Activated naive CD8-positive, alpha-beta T cell treated with anti-CD3 and anti-CD28 coated beads for 36 hours (primary cell): ENCODE measurements at places on chromosomes 1 and 21.

DNA sequence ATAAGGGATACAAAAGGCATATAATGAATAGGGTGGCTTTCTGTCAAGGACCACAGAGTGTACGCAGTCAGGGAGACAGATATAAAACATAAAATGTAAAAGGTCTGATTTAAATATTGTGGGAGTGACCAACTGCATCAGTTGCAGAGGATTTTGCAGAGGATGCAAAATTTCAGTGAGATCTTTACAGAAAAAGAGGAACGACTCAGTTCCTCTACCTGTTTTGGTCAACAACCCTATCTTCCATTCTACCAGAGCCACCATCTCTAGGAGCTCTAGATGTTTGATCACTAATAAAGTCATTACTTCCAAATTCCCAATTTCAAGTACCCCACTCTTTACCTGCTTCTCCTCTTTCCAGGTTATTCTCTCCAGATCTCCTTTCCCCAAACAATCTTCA is 16.5 kb downstream of the SOD1 start:
- no peaks in the 10 kb centered on the region for H3K27me3 ChIP-seq
- H3K27ac ChIP-seq: no peak overlapping the region
- DNase-seq: no peak
- peaks cover 14% of the 10 kb centered on the region for H3K36me3 ChIP-seq

GRCh38 chr1:164969253-164969652 is 387.3 kb downstream of the LMX1A start:
- no peaks in the 10 kb centered on the region for H3K4me1 ChIP-seq
- DNase-seq: no peak
- no peak overlapping the region for H3K4me3 ChIP-seq
- no peak overlapping the region for H3K27ac ChIP-seq
- H3K36me3 ChIP-seq: no peaks in the 10 kb centered on the region

DNA sequence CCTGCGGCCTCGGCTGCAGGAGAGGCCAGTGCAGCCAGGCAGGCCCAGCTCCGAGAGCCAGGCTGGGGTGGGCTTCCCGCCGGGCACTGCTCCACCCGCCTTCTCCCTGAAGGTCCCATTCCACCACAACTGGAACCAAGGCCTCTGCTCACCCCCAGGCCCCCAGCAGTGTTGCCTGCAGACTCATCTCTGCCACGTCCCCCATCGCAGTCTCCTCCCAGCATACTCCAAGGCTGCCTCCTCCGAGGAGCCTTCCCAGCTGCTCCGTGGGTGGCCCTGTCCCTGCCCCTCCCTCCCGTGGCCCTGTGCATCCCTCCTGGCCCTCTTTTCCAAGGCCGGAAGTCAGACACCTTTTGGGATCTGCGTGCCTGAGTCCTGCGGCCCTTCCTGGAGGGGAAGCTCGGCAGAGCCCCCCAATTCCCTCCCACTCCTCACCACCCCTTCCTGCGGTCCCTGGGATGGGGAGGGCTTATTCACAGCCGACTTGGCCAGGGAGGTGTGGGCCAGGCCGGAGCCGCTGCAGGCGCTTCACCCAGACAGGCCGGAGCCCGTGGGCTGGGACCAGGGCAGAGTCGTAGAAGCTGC is 47.6 kb downstream of the SLX9 start:
- no peak overlapping the region for H3K27ac ChIP-seq
- H3K4me1 ChIP-seq: no peaks in the 10 kb centered on the region
- H3K27me3 ChIP-seq: no peaks in the 10 kb centered on the region
- DNase-seq: no peak
- H3K4me3 ChIP-seq: no peak overlapping the region

DNA sequence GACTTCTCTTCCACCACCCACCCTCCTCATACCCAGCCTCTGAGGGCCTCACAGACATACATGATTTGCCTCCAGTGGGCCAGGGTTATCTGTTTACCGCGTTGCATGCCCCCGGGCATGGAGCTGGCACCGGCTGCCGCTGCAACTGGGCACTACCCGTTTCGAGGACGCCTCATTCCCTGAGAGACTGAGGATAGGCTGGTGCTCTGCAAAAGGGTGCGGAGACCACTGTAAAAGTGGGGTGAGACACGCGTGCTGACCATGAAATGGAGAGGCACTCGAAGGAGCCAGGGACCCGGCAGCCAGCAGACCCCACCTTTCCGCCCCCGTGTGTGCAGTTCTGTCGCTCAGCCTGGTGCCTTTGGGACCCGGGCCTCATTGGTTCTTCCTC is 20.6 kb downstream of the TP73 start:
- no peak for DNase-seq
- H3K36me3 ChIP-seq: no peaks in the 10 kb centered on the region
- H3K4me1 ChIP-seq: peaks cover 17% of the 10 kb centered on the region

GRCh38 chr1:7886405-7886745 is 33.5 kb upstream of the UTS2 start:
- peaks cover 1% of the 10 kb centered on the region for H3K4me1 ChIP-seq
- no peak overlapping the region for H3K4me3 ChIP-seq
- H3K27me3 ChIP-seq: peaks cover 32% of the 10 kb centered on the region
- no peak for DNase-seq

GRCh38 chr1:227333423-227333822 is 15.1 kb upstream of the CDC42BPA start:
- peaks cover 13% of the 10 kb centered on the region for H3K27me3 ChIP-seq
- DNase-seq: no peak
- no peaks in the 10 kb centered on the region for H3K4me1 ChIP-seq
- no peak overlapping the region for H3K4me3 ChIP-seq
- no peak overlapping the region for H3K27ac ChIP-seq

- no peaks in the 10 kb centered on the region for H3K36me3 ChIP-seq
- no peak for DNase-seq
- no peak overlapping the region for H3K27ac ChIP-seq
Observed at GRCh38 chr1:23237508-23237907, 20.2 kb upstream of the HTR1D start.

DNA sequence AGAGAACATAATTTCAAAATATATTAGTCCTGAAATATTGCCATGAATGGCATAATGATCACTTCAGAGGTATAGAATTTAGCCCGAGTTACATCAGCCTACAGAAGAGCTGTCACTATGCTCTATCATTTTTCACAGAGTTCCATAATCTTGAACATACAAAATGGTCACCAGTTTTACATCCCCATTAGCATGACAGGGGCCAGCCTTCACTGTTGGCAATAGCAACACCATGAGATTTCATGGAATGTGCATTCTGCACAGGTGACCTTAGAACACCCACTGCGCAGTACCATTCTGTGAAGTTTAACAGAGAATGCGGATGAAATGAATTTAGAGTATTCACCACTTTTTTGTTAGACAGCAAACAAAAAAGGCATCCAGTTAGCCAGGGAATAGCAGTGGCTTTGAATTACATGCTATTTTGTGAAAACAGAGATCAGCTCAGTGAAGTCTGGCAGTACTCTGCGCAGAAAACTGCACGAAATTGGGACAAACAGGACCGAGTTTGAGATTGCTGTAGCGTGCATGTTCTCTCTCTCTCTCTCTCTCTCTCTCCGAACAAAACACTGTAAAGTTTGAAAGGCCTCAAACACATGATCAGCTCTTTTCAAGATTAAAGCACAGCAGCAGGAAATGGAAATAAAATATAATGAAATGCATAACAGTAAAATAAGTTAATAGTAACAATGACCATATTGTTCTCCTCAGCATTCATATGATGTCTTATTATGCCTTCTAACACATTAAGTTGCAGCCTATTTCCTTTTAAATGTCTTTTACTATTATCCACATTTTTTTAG is 349.3 kb downstream of the USH2A start:
- no peaks in the 10 kb centered on the region for H3K4me1 ChIP-seq
- no peak overlapping the region for H3K4me3 ChIP-seq
- H3K27me3 ChIP-seq: no peaks in the 10 kb centered on the region
- DNase-seq: no peak
- H3K27ac ChIP-seq: no peak overlapping the region

- DNase-seq: peak; percentile 34
- peaks cover 33% of the 10 kb centered on the region for H3K4me1 ChIP-seq
- no peaks in the 10 kb centered on the region for H3K27me3 ChIP-seq
- H3K36me3 ChIP-seq: peaks cover 26% of the 10 kb centered on the region
- H3K27ac ChIP-seq: peak overlapping the region; percentile 17
Observed at GRCh38 chr1:19074361-19074901, 118.0 kb upstream of the IFFO2 start.

- no peak overlapping the region for H3K27ac ChIP-seq
- H3K4me3 ChIP-seq: no peak overlapping the region
Observed at GRCh38 chr21:37338671-37339551, 27.7 kb upstream of the DYRK1A start.

GRCh38 chr1:3777647-3778589 is 5.4 kb downstream of the SMIM1 start:
- no peaks in the 10 kb centered on the region for H3K27me3 ChIP-seq
- peaks cover 5% of the 10 kb centered on the region for H3K36me3 ChIP-seq
- peaks cover 4% of the 10 kb centered on the region for H3K4me1 ChIP-seq
- no peak for DNase-seq
- no peak overlapping the region for H3K27ac ChIP-seq
- no peak overlapping the region for H3K4me3 ChIP-seq

DNA sequence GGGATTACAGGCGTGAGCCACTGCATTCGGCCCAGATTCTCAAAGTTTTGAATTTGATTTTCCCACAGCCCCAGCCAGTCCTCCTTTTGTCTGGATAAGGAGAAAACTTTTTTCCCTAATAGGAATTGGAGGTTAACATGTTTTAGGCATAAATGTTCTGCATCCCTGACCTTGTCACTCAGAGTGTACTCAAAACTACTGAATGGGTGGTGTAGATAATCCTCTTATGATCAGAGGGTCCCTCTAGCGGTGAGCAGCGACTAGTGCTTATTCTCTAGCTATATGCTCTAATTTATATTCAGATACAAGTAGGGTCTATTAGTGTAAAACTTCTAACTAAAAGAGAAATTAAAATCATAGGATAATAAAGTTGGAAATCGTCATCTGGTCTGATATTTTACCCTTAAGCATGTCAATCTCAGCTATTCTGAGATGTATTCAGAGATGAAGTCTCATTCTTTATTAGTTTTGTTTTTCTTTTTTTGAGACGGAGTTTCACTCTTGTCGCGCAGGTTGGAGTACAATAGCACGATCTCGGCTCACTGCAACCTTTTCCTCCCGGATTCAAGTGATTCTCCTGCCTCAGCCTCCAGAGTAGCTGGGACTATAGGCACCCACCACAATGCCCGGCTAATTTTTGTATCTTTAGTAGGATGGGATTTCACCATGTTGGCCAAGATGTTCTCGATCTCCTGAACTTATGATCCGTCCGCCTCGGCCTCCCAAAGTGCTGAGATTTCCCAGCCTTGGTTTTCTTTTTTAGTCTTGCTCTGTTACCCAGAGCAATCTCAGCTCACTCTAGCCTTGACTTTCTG is 2.7 kb upstream of the PSMD4 start:
- H3K36me3 ChIP-seq: peaks cover 16% of the 10 kb centered on the region
- H3K4me3 ChIP-seq: no peak overlapping the region
- DNase-seq: peak; percentile 37
- H3K27me3 ChIP-seq: no peaks in the 10 kb centered on the region
